ENCODE measurements at places on chromosomes 6 and 20. TPM values are rescaled to one million over a fixed set of nuclear protein-coding genes. Genes with fewer than 3 reads are reported as not detected.

PBOV1 gene
- total RNA-seq: not detected

HLA-DQB1 gene
- total RNA-seq: not detected

C2 gene
- 1.3 TPM for total RNA-seq

PLCG1 gene
- total RNA-seq: 60.9 TPM

PKHD1 gene
- not detected for total RNA-seq

TFAP2A gene
- 2.6 TPM for total RNA-seq

CFAP61 gene
- total RNA-seq: 0.43 TPM

HLA-DPA1 gene
- total RNA-seq: 0.97 TPM

Measured in fibroblast of villous mesenchyme (primary cell).